Activated gamma-delta T cell treated with anti-CD3 and anti-CD28 coated beads, Interleukin-2, amount 50 U/mL, for 16 hours (primary cell): ENCODE measurements at places on chromosomes 2 and 18.

DNA sequence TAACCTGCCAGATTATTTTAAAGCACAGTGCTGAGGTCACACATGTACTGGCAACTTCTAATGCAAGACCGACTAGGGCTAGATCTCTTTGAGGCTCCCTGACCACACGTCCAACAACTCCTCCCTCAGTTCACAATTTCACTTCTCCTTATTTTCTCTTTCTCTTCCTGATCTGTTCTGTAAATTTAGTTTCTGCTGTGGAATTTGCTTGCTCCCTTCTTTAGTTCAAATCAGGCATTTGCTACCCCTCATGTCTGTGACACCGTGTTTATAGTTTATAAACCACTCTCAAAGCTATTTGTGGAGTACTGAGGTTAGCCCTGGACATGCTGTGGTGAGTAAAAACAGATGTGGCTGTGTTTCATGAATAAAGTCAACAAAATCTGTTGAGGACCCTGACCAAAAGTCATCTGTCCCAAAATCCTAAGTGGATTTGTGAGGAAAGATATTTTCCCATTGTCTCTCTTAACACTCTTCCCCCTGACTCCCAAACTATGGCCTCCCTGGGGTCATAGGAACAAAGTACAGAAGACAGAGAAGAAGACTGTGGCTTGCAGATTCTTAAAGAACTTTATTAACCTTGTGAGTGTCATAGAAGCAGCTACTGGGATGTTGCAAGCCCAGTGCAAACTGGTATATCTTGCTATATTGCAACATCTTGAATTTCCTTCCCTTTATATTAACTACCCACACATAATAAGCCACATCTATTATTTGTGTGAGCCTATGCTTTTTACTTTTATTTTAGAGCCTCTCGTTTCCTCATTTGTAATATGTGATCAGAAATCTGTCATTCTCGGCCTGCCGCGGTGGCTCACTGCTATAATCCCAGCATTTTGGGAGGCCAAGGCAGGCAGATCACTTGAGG, 3.5 kb upstream of the NAGK start:
- DNase-seq: no peak

DNA sequence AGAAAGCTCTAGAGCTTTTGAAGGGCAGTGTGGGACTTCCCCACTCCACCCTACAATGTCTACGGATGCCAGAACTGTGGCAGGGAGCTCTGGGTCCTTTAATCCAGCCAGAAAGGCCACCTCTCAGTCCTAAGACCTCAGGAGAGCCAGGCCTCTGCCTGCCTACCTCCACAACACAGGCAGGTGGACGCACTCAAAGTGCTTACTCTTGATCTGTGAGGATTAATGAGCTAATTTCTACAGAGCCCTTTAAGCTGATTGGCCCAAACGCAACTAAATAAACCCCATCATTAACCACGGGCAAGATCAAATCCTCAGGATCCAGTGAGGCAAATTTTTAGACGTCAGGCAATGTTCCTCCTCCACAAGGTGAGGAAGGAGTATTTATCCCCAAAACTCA, 8.1 kb downstream of the STK39 start:
- no peak for DNase-seq

DNA sequence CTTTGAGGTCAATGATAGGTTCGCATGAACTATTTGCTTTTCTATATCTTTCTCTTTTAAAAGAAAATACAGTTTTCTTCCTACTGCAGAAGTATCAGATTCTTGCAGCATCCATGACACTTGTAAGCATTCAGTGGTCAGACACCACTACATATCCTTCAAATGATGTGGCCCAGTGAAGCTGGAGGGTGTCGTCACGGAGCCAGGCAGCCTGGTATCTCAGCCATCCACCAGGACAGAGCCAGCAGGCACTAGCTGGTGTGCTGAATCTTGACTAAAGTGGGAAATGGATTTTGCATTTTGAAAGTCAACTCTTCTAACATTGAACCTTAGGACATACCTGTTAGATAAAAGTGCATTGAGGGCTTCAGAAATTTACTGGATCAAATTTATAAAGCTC, 5.4 kb downstream of the KLHL14 start:
- DNase-seq: no peak

- no peak for DNase-seq
Measured at GRCh38 chr2:210167227-210167626, 4.0 kb downstream of the KANSL1L start.

DNA sequence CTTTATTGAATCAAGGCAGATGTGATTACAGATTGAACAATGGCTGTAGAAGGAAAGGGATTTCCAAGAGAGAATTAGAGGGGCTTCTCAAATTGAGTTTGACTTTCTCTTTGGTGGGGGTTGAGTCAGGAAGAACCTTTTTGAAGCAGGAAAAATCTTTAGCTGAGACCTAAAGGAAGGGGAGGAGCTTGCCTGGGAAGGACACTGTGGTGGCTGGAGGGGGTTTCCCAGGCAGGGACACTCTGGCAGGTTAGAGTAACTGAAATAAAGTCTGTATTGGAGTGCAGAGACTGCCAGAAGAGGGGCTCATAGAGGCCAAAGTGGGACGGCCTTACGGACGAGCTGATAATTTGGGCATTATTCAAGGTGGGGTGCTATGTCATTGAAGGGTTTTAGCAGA, 69.3 kb downstream of the NEDD4L start:
- DNase-seq: no peak

- DNase-seq: no peak
Measured at GRCh38 chr2:30112561-30112960, 34.2 kb upstream of the YPEL5 start.

GRCh38 chr2:28047681-28048080, 157.2 kb downstream of the BABAM2 start:
- no peak for DNase-seq

DNA sequence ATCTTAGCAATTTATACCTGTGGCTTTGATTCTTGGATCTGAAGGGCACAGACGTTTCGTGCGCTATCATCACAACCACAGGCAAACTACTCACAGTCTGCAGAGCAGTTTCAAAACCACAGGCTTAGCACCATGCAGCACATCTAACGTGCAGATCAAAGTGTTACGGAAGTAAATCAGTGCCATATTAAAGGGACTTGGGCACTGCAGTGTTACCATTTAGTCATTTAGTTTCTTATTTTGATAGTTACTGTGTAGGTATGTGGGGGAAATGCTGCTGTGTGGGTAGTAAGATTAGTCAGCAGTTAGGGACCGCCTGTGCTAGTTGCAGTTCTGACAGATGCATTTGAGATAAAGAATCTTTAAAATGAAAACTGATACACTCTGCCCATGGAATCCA, 384.0 kb downstream of the NBAS start:
- peak; percentile 53 for DNase-seq

GRCh38 chr2:101823347-101823791, 125.9 kb downstream of the MAP4K4 start:
- peak; percentile 59 for DNase-seq

- no peak for DNase-seq
Measured at GRCh38 chr2:10028988-10029874, 14.1 kb upstream of the KLF11 start.

GRCh38 chr18:46184727-46185126, 80.5 kb downstream of the HAUS1 start:
- no peak for DNase-seq

DNA sequence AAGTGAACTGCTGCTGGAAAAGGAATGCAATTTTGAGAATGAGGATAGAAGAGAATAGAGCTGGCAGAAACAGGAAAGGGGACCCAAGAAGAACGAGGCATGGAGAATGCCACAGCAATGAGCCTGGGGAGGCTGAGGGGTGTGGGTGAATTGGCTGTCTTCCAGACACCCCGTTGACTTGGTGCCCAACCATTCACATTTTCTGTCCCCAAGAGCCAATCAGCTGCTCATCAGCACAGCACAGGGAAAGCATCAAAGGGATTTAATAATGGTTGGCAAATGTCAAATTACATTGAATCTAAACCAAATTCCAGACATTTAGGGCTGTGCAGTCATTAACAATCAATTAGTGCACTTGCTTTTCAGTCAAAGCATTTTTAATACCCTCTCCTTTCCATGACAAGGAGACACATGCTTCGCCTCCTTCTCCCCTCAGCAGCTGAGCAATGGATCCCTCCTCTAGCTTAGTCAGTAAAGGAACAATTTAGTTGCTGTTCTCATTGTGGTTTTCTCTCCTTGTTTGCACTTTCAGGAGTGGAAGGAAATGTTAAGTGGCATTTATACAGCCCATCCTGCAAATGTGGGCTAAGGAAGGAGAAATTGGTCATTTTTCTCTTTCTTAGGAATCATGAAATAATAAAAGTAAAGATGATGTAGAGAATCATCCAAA, 98.8 kb downstream of the KLF7 start:
- DNase-seq: no peak

GRCh38 chr2:85257359-85257969, 70.3 kb downstream of the TGOLN2 start:
- no peak for DNase-seq

DNA sequence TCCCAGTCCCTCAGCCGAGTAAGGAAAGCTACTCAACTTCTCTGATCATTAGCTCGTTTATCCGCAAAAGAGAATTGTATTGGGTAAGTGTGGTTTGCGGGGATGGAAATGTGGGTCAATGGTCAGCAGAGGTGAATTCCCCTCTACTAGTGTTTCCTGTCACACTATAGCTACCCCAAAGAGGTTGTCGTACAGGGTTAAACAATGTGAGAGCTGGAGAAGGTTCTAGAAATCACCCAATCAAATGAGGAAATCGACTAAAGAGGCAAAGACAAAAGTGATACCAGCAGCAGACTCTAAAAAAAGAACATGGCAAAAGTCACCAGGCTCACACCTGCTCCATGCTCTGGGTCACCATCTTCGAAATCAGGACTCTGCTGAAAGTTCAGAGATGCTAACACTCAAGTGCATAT, 144.7 kb upstream of the ITGA4 start:
- DNase-seq: no peak

DNA sequence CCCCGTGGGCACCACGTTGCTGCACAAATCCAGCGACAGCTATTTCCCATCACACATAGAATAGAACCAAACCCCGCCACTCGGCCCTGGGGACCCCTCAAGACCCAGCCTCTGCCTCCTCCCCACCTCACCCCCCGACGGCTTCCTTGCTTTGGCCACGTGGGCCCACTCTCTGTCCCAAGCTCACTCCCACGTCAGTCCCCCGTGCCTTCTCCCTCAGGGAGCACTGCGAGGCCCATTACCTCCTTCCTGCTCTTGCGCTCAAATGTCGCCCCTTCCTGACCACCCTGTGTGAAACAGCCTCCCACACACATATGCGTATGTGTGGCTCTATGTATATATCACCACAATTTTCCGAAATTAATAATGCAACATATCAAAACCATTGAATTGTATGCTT, 239.7 kb downstream of the SH3BP4 start:
- no peak for DNase-seq

- DNase-seq: no peak
Measured at GRCh38 chr18:22943847-22944246, 10.7 kb downstream of the RBBP8 start.

DNA sequence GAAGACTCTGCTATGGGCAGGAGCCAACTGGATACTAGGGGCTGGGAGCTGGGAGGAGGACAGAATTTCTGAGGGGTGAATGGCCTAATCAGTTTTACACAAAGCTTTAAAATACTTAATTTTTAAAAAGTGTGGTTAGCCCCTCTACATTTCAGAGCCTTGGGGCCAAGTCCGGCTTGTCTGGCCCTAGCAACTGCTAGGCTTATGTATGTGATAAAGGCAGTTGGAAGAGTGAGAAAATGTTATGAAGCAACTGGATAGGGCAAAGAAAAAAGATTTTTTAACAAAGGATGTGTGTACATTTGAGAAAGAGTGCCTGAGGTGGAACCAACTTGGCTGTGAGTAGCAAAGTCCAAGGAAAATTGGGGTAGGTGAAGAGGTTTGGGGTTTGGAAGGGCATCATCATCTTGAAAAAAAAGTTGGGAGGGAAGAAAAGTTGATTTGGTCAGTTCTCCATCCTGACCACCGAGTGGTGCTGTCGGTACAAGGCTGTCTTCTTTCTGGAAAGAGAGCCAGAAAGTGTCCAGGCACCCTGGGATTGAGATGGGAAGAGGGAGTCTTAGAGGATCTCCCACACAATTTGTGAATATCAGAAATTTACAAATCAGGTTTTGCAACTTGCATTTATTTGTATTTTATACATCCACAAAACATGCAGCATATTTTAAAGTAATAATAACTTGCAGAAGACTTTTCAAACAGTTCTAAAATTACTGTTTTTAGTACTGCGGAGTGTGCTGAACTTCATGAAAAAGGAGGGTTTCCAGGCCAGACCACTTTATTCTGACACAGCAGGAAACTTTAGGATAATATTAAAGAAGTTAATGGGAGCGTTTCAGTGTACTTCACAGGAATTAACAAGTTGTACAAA, 10.5 kb upstream of the CDK15 start:
- no peak for DNase-seq

- DNase-seq: no peak
Measured at GRCh38 chr2:229712136-229712535, 2.2 kb downstream of the DNER start.

GRCh38 chr2:26086155-26086637, 52.3 kb downstream of the RAB10 start:
- no peak for DNase-seq

- DNase-seq: no peak
Measured at GRCh38 chr2:47657886-47658489, 125.0 kb upstream of the MSH6 start.

- DNase-seq: no peak
Measured at GRCh38 chr2:124048102-124048501, 23.0 kb downstream of the CNTNAP5 start.

DNA sequence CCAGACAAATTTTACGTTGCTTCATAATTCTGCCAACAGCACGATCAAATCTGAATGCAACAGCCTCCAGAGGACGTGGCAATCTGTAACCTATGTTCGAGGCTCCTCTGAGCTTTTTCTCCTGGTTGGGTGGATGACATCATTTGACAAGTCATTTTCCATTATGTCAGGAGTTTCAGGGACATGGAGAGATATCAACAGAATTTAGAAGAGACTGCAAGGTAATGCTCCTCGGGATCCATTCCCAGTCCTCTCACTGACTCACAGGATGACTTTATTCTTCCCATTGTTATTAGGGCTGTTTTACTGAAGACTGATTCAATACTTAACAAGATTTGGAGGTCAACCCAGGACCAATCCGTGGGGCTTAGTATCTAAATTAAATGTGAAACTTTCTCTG, 72.5 kb upstream of the RNF152 start:
- no peak for DNase-seq

DNA sequence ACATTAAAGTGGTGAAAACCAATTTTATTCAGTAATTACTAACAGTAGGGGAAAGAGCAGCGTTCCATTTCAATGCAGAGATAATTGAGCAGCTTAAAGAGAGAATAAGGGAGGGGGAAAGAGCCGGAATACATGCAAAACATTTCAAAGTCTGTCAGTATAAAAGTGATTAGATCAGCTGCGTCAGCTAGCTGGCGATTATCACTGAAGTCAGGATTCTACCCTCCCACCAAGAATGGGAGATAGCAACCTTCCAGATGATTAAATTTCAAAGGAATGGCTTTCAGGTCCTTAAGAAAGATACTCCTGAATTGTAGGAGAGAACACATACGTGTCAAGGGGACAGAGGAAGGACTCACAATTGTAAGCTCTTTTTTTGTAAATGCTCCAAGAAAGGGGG, 2.7 kb upstream of the ZC3H6 start:
- no peak for DNase-seq

DNA sequence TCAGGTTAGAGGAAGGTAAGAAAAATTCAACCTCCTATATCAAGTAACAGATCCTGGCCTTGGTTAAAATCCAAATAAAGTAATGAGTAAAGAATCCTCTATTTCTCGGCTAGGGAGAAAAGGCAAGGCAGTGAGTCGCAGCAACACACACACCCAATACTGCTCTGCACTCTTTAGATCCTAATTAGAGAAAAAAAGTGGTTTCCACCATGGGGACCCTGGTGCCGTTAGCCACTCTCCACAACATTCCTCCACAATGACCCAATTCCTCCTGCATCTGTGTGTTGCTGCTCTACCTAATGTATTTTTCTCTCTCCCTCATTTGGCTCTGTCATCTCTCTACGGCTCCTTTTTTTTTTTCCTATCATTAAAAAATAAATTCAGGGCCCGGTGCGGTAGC, 462.7 kb downstream of the METTL4 start:
- no peak for DNase-seq
